ENCODE measurements at places on chromosomes 12 and 14. TPM values are rescaled to one million over a fixed set of nuclear protein-coding genes. Genes with fewer than 3 reads are reported as not detected.

The FLRT2 gene
- 33.0 TPM for polyA plus RNA-seq

The NFYB gene
- 80.1 TPM for polyA plus RNA-seq

The C1QL4 gene
- polyA plus RNA-seq, result not detected

The CMKLR1 gene
- polyA plus RNA-seq, result 11.3 TPM

The CLEC6A gene
- not detected for polyA plus RNA-seq

GRCh38 chr14:48243900-48244299 lies 568.5 kb upstream of the MDGA2 start:
- no peak for DNase-seq

DNA sequence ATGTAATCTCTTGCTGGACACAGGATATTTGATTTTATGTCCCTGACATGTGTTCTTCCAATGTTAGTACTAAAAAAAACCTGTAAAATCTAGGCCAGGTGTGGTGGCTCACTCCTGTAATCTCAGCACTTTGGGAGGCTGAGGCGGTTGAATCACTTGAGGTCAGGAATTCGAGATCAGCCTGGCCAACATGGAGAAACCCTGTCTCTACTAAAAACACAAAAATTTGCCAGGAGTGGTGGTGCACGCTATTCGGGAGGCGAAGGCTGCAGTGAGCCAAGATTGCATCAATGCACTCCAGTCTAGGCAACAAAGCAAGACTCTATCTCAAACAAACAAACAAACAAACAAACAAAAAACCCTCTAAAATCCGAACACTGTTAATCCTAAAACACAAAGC lies 68.0 kb downstream of the FERMT2 start:
- no peak for DNase-seq

DNA sequence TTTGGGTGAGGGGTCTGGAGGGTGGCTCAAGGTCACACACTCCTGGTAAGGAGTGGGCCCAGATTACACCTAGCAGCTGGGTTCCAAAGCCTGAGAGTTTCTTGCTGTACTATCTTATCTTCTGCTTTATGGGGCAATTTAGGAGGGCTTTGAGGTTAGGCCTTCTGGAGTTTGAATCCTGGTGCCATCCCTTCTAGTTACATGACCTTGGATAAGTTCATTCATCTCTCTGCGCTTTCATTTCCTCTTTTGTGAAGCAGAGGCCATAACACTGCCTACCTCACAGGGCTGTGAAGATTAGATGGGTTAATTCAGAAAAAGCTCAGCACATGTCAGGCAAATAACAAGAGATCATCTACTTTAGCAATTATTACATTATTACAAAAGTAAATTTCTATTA lies 7.4 kb upstream of the KRT77 start:
- DNase-seq, result no peak

DNA sequence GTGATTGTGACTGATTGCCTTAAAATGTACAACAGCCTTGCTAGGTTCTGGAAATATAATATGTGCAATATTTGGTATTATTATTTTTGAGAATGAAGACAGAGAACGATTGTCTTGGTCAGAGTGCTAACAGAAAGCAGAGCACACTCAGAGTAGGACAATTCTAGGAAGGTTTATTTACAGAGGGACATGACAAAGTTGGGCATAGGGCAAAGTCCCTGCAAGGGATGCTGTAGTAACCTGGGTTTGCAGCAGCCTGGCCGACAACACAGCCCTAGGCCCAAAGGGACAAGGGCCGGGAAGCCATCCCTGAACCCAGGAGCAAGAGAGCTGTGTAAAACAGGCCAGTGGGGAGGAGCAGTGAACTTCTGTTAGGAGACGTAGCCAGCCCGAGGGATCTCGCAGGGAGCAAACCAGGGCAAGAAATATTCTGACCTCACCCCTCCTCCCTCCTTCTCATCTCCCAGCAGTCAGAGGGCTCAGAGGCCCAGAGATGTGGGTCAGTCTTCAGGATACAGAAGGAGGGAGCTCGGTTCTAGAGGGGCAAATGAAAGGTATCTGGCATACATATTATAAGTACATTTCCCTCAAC lies 51.0 kb upstream of the FERMT2 start:
- no peak for DNase-seq

DNA sequence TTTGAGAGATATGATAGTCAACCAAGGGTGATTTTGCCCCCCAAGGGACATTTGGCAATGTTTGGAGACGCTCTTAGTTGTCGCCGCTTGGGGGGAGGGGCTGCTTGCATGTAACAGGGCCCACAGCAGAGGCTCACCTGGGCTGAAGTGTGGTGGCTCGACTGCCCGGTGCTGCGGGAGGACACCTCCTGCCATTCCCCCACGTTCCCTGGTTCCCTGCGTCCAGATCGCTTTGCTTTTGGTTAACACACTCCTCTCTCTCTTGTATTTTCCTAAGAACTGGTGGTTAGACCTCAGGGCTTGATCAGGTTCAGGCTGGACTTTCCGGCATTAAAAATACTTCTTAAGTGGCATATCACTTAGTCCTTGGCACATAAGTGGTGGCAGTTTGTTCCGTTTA lies 18.9 kb downstream of the PPP2R5C start:
- no peak for DNase-seq

Measured in left lung (tissue), 14 donors.